Neural crest cell (in vitro differentiated cells): ENCODE measurements at places on chromosomes 4 and X. TPM values are rescaled to one million over a fixed set of nuclear protein-coding genes. Genes with fewer than 3 reads are reported as not detected.
A peak's percentile ranks its signal among the peaks of the same experiment; 100 is the strongest.

DNA sequence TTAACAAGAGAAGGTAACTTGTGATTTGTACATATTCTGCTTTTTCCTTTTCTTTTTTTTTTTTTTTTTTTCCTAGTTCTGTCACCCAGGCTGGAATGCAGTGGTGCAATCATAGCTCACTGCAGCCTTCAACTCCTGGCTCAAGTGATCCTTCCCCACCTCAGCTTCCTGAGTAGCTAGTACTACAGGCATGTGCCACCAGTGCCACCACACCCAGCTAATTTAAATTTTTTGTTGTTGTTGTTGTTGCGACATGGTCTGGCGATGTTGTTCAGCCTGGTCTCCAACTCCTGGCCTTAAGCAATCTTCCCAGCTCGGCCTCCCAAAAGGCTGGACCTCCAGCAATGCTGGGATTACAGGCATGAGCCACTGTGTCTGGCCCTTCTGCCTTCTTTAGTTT is 1.5 kb upstream of the TACR3 start:
- peaks cover 5% of the 10 kb centered on the region for H3K4me1 ChIP-seq
- H3K4me3 ChIP-seq = peak overlapping the region; percentile 21
- no peaks in the 10 kb centered on the region for H3K36me3 ChIP-seq
- DNase-seq = no peak
- H3K27ac ChIP-seq = no peak overlapping the region

DNA sequence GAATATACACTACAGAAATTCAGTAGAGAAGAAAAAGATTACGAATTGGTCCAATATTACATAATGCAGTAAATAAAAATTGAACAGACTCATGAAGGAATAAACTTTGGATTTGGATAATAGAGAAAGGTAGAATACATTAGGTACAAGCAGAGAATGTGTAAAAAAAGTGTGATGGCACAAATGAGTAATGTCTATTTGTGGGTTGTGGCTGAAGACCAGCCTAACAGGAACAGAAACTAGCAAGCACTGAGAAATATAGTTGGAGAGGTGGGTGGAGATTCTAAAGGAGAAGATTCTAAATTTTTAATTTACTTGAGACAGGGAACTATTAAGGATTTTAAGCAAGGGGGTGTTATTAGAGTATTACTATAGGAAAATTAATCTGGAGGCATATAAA is 15.2 kb upstream of the CLOCK start:
- H3K4me1 ChIP-seq = no peaks in the 10 kb centered on the region
- no peak for DNase-seq
- H3K36me3 ChIP-seq = no peaks in the 10 kb centered on the region
- H3K27me3 ChIP-seq = no peaks in the 10 kb centered on the region
- no peak overlapping the region for H3K27ac ChIP-seq

DNA sequence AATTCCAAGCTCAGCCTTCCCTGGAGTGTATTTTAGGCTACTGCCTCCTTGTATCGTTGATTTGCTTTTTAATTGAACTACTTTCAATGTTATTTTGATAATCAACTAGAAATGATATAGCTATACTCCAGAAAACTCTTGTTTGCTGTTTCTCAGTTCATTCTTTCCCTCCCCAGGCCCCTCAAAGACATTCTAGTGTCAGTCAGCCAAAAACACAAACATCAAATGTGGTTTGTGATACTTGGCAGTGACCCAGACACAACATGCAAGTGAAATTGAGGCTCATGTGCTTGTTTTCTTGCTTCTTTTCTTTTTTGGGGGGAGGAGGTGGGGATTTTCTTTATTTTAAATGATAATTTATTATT is 7.6 kb downstream of the FAT4 start:
- H3K27ac ChIP-seq = no peak overlapping the region
- DNase-seq = no peak
- peak overlapping the region; percentile 81 for H3K4me3 ChIP-seq
- H3K4me1 ChIP-seq = peaks cover 63% of the 10 kb centered on the region
- peaks cover 6% of the 10 kb centered on the region for H3K27me3 ChIP-seq

DNA sequence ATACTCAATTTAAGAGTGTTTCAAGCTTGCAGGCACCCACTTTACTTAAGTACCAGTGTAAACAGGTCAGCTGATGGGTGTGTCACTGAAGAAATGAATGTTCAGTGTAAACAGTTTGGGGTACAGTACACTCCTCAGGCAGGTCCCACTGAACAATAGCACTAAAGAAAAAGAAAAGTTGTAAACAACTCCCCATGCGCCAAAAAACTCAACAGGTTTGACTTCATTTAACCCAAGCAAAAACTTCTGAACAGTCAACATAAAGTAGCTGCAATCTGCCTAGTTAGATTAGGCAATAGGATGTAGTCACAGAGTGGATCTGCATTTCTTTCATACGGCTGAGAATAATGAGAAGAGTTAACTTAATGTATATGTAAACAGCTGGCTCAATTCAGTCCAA is 93.2 kb downstream of the FAM13A start:
- H3K27me3 ChIP-seq = no peaks in the 10 kb centered on the region
- no peak for DNase-seq
- no peak overlapping the region for H3K4me3 ChIP-seq
- peaks cover 10% of the 10 kb centered on the region for H3K36me3 ChIP-seq

DNA sequence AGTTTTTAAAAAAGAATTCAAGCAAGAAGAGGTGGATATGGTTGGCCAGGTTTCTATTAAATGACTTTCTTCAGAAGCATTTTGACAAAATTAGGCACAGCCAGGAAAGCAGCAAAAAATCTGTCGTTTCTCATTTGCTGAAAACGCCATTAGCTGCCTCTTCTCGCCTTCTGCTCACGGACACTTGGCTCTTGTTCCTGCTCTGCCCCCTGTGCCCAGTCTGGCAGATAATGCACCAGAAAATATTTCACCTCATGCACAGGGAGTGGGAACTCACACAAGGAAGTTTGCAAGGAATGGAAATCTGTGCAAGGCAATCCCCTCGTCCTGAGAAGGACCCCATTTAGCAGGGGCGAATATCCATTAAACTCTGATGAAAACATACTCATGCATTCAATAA is 260.0 kb downstream of the PACRGL start:
- H3K27ac ChIP-seq = no peak overlapping the region
- H3K4me1 ChIP-seq = no peaks in the 10 kb centered on the region
- H3K27me3 ChIP-seq = peaks cover 39% of the 10 kb centered on the region
- no peaks in the 10 kb centered on the region for H3K36me3 ChIP-seq
- DNase-seq = no peak

- H3K27me3 ChIP-seq = no peaks in the 10 kb centered on the region
- H3K27ac ChIP-seq = no peak overlapping the region
- no peak overlapping the region for H3K4me3 ChIP-seq
- peaks cover 3% of the 10 kb centered on the region for H3K36me3 ChIP-seq
- DNase-seq = no peak
Measured at GRCh38 chr4:33715841-33716395, 2528.4 kb downstream of the ARAP2 start.

DNA sequence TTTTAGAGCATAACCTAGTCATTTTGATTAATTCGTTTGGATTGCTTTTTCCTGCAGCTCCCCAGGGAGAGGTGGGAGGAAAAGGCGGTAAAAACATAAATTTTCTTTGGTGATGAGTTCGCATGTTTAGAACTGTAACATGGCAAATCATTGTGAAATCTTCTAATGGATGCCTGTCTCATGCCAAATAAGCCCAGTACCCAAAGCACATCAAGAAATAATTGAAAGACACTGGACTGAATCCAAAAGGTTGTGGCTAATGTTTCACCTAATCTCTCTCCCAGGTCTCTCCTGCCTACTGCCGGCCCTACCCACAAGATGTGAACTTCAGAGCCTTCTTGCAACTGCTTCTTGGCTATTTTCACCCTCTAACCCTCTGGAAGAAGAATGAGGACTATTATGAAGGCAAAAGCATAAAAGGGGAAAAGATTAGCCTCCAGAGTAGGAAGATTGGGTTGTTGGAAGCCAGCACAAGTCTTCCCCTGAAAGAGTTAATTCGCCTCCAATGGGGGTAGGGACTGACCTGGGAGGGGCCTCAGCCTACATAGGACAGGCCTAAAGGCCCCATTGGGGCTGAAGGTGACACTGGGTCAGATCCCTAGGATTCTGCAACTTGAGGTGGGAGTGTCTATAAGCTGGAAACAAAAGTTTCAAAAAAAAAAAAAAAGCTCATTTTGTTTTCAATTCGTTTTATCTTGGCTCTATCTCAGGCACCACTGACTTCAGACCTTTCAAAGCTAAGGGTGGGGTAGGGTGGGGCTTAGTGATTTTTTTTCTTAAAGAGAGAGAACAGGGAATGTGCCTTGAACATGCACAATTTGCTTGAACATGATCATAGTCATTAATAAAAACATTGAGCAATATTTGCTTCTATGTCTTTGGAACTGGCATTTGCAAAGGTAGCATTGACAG is 278.6 kb upstream of the KLF3 start:
- DNase-seq = no peak
- H3K27me3 ChIP-seq = no peaks in the 10 kb centered on the region
- peaks cover 23% of the 10 kb centered on the region for H3K4me1 ChIP-seq
- H3K4me3 ChIP-seq = no peak overlapping the region

DNA sequence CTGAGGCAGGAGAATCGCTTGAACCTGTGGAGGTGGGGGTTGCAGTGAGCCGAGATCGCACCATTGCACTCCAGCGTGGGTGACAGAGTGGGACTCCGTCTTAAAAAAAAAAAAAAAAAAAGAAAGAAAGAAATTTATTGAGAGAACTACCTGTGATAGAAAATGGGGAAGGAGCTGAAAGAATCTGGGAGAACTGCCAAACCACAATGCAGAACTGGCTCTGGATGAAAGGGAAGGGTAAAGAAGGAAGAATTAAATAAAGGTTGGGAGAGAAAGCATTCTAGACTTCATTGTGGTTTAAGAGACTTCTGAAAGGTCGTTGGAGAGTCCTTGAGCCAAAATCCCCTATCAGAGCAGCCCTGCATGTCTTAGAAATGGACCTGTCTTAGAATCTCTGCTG is 567.9 kb upstream of the HTR2C start:
- no peak overlapping the region for H3K27ac ChIP-seq
- H3K36me3 ChIP-seq = no peaks in the 10 kb centered on the region
- H3K4me1 ChIP-seq = no peaks in the 10 kb centered on the region

GRCh38 chr4:6331018-6331417 is 61.4 kb downstream of the WFS1 start:
- no peaks in the 10 kb centered on the region for H3K36me3 ChIP-seq
- H3K27ac ChIP-seq = no peak overlapping the region
- no peaks in the 10 kb centered on the region for H3K4me1 ChIP-seq
- no peak for DNase-seq
- H3K27me3 ChIP-seq = peaks cover 23% of the 10 kb centered on the region
- no peak overlapping the region for H3K4me3 ChIP-seq

GRCh38 chr4:57501720-57502119 is 391.5 kb upstream of the IGFBP7 start:
- no peaks in the 10 kb centered on the region for H3K27me3 ChIP-seq
- no peak overlapping the region for H3K27ac ChIP-seq
- no peak for DNase-seq
- no peak overlapping the region for H3K4me3 ChIP-seq
- H3K4me1 ChIP-seq = peaks cover 16% of the 10 kb centered on the region

- H3K27me3 ChIP-seq = no peaks in the 10 kb centered on the region
- no peak for DNase-seq
- no peak overlapping the region for H3K27ac ChIP-seq
Measured at GRCh38 chrX:39716802-39717540, 380.8 kb downstream of the BCOR start.

- peaks cover 23% of the 10 kb centered on the region for H3K4me1 ChIP-seq
- DNase-seq = no peak
- no peaks in the 10 kb centered on the region for H3K27me3 ChIP-seq
- peaks cover 10% of the 10 kb centered on the region for H3K36me3 ChIP-seq
Measured at GRCh38 chrX:10486373-10486772, 134.0 kb downstream of the MID1 start.

DNA sequence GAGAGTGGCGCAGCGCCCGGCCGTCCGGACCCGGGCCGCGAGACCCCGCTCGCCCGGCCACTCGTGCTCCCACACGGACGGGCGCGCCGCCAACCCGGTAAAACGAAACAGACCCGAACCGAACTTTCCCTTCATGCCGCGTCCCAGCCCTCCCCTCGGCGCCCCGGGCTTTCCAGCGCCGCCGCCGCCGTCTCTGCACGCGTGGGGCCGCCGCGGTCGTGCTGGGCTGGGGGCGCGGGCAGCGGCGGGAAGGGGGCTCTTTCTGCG is 222 bp downstream of the SMAD1 start:
- no peak for DNase-seq
- H3K36me3 ChIP-seq = no peaks in the 10 kb centered on the region
- no peak overlapping the region for H3K27ac ChIP-seq
- H3K27me3 ChIP-seq = no peaks in the 10 kb centered on the region

DNA sequence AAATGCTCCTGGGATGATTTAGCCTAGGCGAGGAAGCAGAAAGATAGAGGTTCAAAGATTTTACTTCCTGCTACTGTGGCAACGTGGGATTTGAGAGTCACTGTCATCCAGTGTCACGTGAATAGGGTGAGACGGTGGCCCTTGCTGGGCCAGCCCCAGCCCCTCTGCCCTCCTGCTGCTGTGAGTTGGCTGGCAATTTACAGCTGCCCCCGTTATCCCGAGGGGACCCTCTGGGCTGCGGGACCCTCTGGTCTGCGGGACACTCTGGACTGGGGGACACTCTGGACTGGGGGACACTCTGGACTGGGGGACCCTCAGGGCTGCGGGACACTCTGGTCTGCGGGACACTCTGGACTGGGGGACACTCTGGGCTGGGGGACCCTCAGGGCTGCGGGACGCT is 765.4 kb downstream of the TRIML1 start:
- DNase-seq = no peak
- H3K27me3 ChIP-seq = no peaks in the 10 kb centered on the region
- H3K36me3 ChIP-seq = peaks cover 5% of the 10 kb centered on the region

- H3K27ac ChIP-seq = no peak overlapping the region
- H3K4me1 ChIP-seq = peaks cover 20% of the 10 kb centered on the region
- DNase-seq = no peak
- H3K27me3 ChIP-seq = peaks cover 91% of the 10 kb centered on the region
- H3K4me3 ChIP-seq = no peak overlapping the region
- no peaks in the 10 kb centered on the region for H3K36me3 ChIP-seq
Measured at GRCh38 chrX:635428-636090, 5.0 kb downstream of the SHOX start.

GRCh38 chrX:71640002-71640401 is 21.7 kb upstream of the CXCR3 start:
- H3K4me3 ChIP-seq = no peak overlapping the region
- no peak for DNase-seq
- no peaks in the 10 kb centered on the region for H3K27me3 ChIP-seq
- H3K27ac ChIP-seq = no peak overlapping the region
- no peaks in the 10 kb centered on the region for H3K4me1 ChIP-seq

GRCh38 chr4:63670735-63671134 is 738.5 kb downstream of the TECRL start:
- H3K27me3 ChIP-seq = no peaks in the 10 kb centered on the region
- no peak for DNase-seq
- H3K36me3 ChIP-seq = no peaks in the 10 kb centered on the region
- H3K4me1 ChIP-seq = no peaks in the 10 kb centered on the region

- H3K27ac ChIP-seq = no peak overlapping the region
- peaks cover 18% of the 10 kb centered on the region for H3K36me3 ChIP-seq
- no peaks in the 10 kb centered on the region for H3K27me3 ChIP-seq
- H3K4me1 ChIP-seq = peaks cover 7% of the 10 kb centered on the region
- DNase-seq = no peak
- H3K4me3 ChIP-seq = no peak overlapping the region
Measured at GRCh38 chr4:185165605-185166063, 22.6 kb downstream of the SLC25A4 start.

Gene HERC3
- 5.1 and 6.5 TPM in 2 replicates for total RNA-seq

Gene CT45A3
- total RNA-seq = not detected in 2 replicates

Gene SSX3
- total RNA-seq = not detected in 2 replicates

Gene CLIC2
- 0.77 and 2.2 TPM in 2 replicates for total RNA-seq

Gene NLRP2B
- total RNA-seq = not detected in 2 replicates

Gene SH3D19
- 25.1 and 28.6 TPM in 2 replicates for total RNA-seq

Gene MAD2L1
- total RNA-seq = 90.2 and 94.5 TPM in 2 replicates

Gene CCKAR
- not detected in 2 replicates for total RNA-seq

Gene MAGED4
- 122 and 143 TPM in 2 replicates for total RNA-seq

Gene TSPAN7
- 9.1 and 9.7 TPM in 2 replicates for total RNA-seq

Gene FAM9C
- 0.07 and 0.25 TPM in 2 replicates for total RNA-seq

Gene NAA11
- total RNA-seq = not detected in 2 replicates

Gene ERVMER34-1
- 3.2 and 3.3 TPM in 2 replicates for total RNA-seq

Gene POU3F4
- total RNA-seq = 13.0 and 13.8 TPM in 2 replicates

Gene IL2RG
- not detected in 2 replicates for total RNA-seq
